Dorsolateral prefrontal cortex (tissue), 122 donors: ENCODE measurements at places on chromosomes 4 and X.
A peak's percentile ranks its signal among the peaks of the same experiment; 100 is the strongest.

- no peak for DNase-seq
Measured at GRCh38 chr4:111027526-111027925, 404.6 kb upstream of the PITX2 start.

GRCh38 chr4:13240066-13240465 is 244.1 kb downstream of the RAB28 start:
- DNase-seq, result no peak

- no peak for DNase-seq
Measured at GRCh38 chrX:56343219-56343618, 111.1 kb downstream of the KLF8 start.

GRCh38 chrX:18887825-18888212 is 96.1 kb downstream of the PHKA2 start:
- no peak for DNase-seq

GRCh38 chr4:169136796-169137557 is 126.9 kb upstream of the CBR4 start:
- DNase-seq, result no peak

DNA sequence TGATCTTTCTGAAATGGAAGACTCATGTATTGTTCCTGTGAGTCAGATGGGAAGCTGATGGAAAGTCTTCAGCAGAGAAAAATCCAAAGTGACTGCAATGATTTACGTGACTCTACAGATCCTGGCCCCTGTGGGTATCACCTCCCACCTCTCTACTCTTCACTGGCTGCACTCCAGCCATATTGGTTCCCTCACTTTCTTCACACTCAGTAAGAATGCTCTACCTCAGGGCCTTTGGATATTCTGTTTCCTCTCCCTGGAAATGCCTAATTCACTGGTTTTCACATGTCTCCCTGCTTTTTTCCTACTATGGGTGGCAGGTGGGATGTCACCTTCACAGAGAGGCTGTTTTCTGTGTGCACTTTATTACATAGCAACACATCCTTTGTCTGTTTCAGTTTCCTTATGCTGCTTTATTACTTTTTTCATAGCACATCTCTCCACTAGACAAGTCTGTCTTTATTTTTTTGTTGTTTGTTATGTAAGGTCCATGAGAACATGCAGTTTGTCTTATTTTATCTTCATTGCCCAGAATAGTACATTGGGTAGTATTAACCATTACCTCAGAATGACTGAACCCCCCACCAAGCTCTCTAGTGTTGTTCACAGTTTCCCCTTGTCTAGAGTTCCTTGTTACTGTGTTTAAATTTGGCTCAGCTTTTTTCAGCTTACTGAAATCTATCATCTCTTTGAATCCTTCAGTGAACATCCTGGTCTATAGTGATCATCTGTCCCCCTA is 57.6 kb upstream of the CLNK start:
- no peak for DNase-seq

DNA sequence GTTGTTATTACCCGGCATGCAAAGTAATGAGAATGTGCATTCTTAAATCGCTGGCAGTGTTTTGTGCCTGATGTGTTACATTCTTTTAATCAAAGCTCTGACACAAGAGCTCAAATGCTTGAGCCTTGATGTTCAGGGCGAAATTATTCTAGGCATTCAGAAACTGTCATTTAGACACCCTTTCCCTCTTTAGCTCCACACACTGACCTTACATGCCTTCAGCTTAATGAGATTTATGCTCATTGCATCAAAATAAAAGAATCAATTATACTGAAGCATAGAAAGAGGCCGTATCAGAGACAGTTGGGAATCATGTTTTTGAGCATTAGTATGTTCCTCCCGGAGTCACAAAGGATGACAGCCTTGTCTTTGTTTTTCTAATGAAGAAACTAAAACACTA is 56.7 kb downstream of the FAM114A1 start:
- DNase-seq, result no peak

- no peak for DNase-seq
Measured at GRCh38 chr4:143771269-143771668, 70.8 kb upstream of the FREM3 start.

- DNase-seq, result peak; percentile 58
Measured at GRCh38 chrX:16882702-16883486, 12.7 kb upstream of the RBBP7 start.

DNA sequence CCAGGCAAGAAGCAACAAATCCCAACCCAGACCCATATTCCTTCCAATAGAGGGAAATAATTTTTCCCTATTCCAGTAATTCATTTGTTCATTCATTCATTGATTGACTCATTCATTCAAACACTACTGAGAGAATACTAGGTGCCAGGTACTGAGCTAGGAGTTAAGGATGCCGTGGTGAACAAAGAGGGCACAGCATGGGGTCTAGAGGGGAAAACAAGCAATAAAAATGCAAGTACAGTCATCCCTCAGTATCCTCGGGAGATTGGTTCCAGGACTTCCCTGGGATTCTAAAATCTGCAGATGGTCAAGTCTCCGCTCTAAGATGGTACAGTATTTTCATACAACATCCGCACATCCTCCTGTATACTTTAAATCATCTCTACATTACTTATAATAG is 18.7 kb downstream of the RASGEF1B start:
- DNase-seq, result no peak

DNA sequence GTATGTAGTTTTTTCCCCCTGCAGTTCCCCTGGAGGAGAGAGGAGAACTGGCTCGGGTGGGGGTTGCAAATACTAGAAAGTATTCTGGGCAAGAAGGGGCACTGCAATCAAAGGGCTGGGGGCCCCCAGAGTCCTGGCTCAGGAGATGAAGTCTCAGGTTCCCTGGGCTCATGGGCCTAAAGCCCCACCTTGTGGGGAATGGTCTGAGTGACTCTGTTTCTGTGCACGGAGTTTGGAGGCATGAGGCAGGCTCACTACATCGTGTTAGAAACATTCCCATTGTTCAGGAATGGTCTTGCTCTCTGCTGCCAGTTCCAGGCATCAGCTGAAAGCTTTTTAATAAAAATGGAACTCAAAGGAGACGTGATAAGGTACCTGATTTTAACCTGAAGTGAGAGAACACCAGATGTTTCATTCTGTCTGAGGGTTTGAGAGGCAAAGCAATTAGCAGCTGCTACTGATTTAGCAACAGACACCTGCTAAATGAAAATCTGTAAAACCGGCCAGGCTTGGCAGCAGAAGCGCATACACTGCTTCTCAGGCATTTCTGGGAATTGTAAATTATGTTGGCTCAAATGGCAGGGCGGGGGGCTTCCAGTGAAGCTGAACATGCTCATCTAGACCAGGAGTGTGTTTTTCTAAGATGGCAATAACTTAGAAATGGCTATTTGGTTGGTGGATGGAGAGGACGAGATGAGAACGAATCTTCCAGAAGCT is 122.7 kb downstream of the TMEM164 start:
- no peak for DNase-seq

DNA sequence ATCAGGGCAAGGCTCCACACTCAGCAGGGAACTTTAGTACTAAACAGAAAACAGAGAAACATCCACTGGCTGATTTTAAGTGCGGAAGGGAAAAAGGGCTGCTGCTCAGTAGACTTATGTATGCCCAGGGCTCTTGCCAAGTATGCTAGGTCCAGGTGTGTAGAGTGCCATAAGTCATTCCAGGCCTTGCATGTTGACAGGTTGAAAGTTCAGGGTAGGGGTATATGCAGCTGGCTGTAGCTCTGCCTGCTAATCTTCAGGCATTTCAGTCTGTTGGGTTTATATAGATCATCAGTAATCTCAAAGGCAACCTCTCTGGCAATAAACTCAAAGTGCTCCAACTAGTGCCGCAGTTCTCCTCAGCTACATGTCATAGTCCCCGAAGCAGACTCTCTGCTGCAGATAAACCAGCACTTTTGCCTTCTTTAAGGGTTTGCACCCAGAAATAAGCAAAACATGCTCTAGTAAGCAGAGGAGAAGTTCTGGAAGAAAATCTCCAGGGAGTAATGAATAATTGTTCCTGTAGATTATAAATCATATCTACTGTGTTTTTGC is 134.9 kb upstream of the GRIA3 start:
- DNase-seq, result no peak

GRCh38 chr4:680928-681645 is 6.7 kb downstream of the MYL5 start:
- DNase-seq, result no peak

DNA sequence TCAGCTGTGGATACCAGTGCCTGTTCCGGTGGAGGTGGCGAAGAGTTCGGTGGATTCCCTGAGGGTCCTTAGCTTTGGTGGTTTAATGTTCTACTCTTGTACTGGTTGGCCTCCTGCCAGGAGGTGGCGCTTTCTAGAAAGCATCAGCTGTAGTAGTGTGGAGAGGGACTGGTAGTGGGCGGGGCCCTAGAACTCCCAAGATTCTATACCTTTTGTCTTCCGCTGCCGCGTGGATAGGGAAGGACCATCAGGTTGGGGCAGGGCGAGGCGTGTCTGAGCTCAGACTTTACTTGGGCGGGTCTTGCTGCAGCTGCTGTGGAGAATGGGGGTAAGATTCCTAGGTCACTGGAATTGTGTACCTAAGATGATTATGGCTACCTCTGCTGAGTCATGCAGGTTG is 390.3 kb downstream of the FAM47A start:
- DNase-seq, result no peak

DNA sequence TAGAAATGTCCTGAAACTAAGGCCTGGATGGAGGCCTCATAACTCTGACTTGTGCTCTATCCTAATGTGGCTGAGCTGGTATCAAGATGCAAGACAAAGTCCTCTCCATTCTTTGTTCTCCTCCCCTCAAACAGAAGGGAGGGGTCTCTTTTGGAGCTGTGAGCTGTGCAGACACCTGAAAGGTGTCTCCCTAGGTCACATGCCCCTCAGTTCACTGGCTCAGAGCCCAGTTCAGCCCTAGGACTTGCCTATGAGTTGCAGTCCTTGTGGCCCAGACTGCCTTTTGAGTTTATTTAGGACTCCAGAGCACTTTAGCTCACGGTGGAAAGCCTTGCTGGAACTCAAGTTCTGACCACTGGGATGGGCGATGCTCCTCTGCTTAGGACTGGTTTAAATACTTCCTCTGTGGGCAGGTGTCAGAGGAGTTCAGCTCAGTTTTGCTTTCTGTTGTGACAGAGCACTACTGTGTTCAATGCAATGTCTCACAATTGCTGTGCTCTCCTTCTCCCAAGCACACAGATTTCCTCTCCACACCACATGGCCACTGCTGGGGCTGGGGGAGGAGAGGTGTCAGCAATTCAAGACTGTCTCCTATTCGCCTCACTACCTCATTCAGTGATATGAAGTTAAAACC is 84.8 kb upstream of the ZNF827 start:
- DNase-seq, result no peak

- DNase-seq, result no peak
Measured at GRCh38 chr4:131347816-131348215, 1801.3 kb upstream of the PCDH10 start.

DNA sequence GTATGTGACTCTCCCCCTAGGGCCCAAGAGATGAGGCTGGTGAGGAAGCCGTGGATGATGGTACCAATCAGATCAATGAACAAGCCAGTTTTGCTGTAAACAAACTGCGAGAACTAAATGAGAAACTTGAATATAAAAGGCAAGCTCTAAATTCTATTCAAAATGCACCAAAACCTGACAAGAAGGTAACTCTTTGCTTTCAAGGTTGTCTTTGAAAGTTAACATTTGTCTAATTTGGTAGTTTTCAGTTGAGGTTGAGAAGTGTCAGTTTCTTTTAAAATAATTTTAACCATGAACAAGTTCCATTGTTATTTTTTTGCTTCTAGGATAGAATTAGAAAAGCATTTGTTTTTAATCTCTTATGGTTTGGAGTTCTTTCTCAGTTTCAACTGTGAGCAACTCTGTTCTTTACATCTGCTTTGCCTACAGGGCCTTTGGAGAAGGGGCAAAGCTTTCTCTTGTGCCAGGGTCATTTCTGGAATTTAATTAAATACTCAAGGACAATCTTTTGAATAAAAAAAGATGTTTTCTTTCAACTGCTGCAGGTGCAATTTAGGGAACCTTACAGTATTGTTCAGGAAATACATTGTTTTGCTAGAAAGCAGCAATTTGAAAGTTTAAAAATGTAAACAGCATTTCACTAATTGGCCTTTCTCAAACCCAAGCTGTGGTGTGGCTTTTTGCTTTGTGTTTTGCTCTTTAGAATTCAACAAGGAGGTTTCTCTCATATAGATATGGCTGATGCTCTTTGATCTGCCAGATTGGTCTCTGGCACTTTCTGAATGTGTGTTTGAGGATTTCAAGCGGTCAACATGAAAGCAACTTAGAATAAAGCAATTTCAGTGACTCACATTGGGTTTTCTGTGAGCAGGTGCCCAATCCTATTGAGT is 62.9 kb downstream of the LRP2BP start:
- DNase-seq, result no peak

DNA sequence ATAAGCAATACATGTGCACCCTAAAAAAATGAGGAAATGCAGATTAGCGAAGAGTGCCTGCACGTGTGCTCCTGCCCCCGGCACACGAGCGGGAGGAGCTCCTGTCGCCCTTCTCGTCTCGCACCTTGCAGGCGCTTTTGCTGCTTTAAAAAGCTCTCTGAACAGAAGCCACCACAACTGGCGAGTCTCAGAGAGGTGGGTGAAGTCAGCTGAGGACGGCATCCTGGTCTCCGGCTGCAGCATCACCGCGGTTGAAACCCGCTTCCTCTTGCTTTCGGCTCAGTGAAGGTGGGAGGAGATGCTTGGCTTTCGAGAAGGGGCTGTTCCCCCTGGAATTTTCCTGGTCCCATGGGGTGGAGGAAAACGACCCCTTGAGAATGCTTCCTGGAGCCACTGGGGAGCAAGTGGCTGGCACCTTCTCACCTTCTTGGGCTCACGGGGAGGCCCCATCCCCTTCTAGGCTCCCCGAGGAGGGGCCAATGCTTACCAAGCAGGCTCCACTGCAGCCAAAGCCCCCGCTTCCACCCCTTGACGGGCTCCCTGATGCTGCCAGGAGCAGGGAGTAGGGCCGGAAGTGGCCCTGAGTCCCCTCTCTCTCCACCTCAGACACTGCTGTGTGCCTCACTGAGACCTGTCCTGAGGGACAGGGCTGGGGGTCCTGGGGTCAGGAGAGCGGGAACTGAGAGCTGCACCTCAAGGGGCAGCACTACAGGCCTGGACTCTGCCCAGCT is 29.2 kb upstream of the MXD4 start:
- no peak for DNase-seq

- no peak for DNase-seq
Measured at GRCh38 chrX:2374086-2374485, 126.7 kb downstream of the DHRSX start.

- DNase-seq, result no peak
Measured at GRCh38 chrX:153731845-153732215, 7.2 kb downstream of the ABCD1 start.

GRCh38 chrX:103362474-103362873 is 6.2 kb downstream of the TCEAL9 start:
- no peak for DNase-seq
